ENCODE measurements at places on chromosomes 6 and 20.

GRCh38 chr20:51423290-51423667 is 119.2 kb downstream of the NFATC2 start:
- DNase-seq: no peak

DNA sequence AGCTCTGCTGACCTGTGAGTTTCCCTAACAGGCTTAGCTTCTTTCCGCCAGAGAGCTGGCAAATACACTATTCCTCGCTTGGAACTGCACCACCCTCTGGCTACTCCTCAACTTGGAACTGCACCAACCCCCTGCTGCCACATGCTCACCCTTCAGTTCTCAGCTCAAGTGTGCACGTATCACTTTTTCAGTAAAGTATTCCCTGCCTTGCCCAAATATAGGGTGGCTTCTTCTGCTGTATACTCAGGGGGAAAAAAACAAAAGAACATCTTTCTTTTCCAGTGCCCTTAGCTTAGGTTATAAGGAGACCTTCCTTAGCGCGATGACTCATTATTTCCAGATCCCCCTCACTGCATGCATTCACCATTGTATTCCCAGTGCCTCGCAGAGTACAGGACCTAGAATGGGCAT is 21.2 kb downstream of the GNAS-AS1 start:
- DNase-seq: no peak

DNA sequence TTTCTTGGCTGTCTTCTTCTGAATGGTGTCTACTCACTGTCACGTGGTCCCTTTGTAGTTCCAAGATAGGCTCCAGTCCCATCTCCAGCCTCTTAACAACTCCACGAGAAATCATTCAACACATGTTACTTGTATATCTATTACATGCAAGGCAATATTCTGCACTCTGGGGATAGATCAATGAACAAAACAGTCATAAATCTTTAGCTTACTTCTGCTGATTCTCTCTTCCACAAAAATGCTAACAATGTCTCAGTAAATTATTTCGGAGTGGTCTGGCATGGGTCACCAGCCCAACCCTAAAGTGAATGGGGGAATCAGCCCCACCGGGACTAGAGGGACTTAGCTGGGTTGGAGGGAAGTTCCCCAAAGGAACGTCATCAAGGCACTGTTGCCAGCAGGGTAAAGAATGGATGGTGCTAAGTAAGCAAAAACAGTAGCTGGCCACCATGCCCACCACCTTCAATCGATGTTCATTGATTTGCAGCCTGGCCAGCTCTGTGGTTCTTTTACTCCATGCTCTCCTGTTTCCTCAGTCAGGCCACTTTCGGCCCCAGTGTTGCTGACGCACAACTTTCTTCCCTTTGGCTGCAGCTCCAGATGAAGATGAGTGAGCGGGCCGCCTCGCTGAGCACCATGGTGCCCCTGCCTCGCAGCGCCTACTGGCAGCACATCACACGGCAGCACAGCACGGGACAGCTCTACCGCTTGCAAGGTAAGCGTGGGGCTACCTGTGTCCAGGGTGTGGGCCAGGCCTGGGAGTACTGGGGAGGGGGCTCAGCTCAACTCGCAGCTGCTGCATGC is 167.7 kb downstream of the DOK5 start:
- DNase-seq: no peak

DNA sequence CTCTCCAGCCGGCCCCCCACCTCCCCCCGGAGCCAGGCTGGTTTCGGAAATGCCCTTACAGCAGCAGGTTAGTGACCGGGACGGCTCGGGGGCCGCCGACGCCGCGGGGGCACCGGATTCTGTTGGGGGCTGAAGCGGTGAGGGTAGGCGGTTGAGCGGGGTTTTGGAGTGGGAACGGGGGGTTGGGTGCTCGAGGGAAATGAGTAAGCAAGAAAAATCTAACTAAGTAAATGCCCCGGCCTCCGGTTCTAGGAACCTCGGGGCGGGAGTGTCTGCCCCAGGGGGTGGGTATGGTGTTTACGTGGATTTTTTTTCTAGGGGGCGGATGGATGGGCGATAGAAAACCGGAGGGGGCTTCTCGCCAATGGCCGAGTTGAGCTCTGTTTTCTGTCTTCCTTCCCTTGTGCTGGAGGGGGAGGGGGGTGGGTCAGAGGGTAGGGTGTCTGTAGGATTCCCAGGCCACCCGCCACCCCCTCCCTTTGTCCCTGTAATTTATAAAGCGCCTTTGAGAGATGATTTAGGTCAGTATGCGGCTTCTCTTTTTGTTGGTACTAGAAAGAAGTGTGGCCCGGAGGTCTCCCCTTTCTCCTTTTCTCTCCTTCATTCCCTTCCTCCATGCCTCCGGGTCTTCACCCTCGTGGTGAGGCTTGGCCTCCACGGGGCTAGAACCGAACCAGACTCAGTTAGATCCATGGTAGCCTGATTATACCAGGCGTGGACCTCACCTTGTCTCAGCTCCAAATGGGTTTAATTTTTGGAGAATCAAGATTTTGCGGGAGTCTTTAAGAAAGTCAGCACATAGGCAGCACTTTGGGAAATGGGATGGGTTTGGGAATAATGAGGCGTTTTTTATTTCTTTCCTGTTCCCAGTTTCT is 2.3 kb downstream of the E2F3 start:
- peak; percentile 47 for DNase-seq

GRCh38 chr6:144139817-144140216 is 10.5 kb upstream of the STX11 start:
- no peak for DNase-seq

DNA sequence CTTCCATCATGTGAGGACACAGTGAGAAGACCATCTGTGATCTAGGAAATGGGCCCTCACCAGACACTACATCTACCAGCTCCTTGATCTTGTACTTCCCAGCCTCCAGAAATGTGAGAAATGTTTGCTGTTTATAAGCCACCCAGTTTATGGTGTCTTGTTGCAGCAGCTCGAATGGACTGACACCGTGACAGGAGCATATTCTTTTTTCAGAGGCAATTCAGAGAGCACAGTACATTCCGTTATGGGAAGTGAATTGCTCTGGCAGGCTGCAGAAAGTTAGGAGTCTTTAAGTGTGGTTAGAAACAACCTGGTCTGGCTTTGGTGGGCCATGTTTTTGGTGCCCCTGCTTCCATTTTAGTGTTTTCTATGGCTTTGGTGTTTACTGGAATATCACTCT is 75.1 kb downstream of the FIG4 start:
- no peak for DNase-seq

GRCh38 chr6:157997893-157998608 is 16.4 kb downstream of the SYNJ2 start:
- no peak for DNase-seq

GRCh38 chr6:156878681-156879080 is 101.5 kb downstream of the ARID1B start:
- no peak for DNase-seq

- no peak for DNase-seq
These were observed 107.5 kb upstream of the PRSS16 start for GRCh38 chr6:27139756-27140579.

DNA sequence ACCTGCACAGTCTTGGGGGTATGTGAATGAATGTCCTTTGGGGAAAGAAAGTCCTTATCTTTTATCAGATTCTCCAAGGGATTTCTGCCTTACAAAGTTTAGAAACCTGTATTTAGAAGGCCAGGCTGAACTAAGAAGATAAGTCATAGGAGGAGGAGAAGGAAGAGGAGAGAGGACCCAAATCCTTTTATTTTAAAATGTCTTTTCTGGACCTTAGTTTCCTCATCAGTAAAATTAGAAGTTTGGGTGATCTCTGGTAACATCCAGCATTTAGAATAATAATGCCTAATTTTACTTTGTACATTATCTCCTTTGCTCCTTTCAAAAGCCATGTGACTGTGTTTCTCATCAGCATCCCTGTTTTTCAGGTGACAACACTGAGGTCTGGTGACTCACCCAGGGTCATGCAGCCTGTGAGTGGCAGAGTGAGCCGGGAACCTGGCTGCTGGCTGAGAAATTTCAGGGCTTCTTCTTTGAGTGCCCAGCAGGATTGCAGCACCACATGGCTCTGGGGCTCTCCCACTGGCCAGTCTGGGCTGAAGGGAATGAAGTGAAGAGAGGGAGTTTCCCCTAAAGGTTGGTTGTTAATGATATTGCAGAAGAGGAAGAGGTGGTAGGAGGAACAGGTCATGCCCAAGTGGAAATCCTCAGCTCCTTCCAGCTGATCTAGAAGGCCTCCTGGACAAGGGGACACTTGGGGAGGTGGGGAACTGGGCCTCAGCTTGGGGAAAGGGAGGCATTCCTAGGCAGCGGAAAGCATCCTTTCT is 34.0 kb downstream of the VEGFA start:
- no peak for DNase-seq

GRCh38 chr6:149558029-149558428 is 8.1 kb upstream of the GINM1 start:
- no peak for DNase-seq

GRCh38 chr6:95408111-95408510 is 169.2 kb upstream of the MANEA start:
- no peak for DNase-seq

DNA sequence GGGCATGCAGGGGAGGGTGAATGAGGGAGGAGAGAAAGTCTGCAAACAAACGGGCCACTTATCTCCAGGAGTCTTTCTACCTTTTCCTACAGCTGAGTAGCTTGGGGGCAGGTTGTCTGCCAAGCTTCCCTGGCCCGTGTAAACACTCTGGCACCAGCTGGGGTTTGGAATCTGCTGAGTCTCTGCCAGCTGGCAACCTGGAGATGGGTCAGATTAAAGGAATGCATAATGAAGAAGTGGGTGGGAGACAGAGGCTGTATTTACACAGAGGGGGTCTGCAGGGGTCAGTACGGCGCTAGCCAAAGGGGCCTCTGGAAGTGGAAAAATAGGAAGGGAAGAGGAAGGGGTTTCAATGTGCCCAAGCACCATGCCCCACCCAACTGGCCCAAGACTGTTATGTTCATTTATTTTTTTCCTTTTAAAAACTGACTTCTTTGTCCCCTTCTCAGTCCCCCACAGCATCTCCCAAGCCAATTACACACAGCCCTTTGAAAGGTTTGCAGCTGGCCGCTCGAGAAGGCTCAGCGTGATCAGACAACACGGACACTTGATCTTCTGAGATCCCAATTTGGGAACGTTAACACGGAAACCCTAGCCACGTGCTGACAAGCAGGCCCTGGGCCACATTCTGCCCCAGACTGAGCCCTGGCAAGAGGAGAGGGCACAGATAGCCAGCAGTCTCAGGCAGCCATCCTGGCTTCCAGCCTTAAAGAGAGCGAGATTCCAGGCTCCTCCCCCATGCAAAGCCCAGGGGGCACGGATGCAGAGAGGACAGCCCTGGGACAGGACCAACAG is 25.2 kb downstream of the TRAM2 start:
- DNase-seq: peak; percentile 56

DNA sequence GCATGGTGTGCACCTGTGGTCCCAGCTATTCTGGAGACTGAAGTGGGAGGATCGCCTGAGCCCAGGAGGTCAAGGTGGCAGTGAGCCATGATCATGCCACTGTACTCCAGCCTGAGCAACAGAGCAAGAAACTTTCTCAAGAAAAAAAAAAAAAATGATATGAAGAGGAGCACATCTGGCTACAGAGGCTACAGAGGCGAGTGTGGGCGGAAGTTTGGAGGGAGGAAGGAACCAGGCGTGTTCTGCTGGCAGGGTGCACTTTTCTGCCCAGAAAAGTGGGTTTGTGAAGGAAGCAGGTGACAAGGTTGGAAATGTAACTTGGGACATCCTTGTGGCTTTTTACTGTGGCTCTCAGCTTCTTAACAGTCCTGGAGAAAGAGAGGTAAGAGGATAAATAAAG is 96.7 kb downstream of the SNX5 start:
- DNase-seq: no peak

- DNase-seq: no peak
These were observed 3.7 kb upstream of the FAXC start for GRCh38 chr6:99353126-99353525.
